EL (cell line): ENCODE measurements at places on chromosomes 1 and 21.

DNA sequence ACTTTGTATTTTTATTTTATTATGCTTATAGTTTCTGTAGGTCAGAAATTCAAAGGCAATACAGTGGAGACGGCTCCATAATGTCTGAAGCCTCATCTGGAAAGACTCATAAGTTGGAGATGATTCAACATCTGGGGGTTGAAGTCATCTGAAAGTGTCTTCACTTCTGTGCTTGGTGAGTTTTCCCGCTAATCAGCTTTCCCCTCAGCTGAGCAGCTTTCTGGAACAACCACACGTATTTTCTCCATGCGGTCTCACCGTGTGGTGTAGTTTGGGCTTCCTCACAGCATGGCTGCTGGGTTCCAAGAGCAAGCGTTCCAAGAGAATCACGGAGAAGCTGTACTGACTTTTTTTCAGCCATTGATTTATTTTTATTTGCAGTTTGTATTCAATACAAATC lies 7.6 kb upstream of the DDI2 start:
- DNase-seq: peak; percentile 9

DNA sequence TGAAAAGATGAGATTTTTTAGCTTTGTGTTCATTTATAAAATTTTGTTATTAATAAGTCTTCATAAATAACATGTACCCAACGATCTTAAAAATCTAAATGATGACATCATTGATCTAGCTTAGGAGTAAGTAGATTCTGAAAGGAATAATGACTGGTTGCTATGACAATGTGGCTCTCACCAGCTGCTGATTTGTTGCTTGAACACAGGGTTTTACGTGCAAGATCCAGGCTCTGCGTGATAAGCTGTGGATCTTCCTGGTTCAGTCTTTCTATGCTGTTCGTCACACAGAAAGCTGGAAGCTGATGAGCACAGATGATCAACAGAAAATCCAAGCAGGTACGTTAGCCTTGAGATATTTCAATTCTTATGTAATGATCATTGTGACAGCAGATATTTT lies 49.1 kb upstream of the C1orf146 start:
- no peak for DNase-seq

DNA sequence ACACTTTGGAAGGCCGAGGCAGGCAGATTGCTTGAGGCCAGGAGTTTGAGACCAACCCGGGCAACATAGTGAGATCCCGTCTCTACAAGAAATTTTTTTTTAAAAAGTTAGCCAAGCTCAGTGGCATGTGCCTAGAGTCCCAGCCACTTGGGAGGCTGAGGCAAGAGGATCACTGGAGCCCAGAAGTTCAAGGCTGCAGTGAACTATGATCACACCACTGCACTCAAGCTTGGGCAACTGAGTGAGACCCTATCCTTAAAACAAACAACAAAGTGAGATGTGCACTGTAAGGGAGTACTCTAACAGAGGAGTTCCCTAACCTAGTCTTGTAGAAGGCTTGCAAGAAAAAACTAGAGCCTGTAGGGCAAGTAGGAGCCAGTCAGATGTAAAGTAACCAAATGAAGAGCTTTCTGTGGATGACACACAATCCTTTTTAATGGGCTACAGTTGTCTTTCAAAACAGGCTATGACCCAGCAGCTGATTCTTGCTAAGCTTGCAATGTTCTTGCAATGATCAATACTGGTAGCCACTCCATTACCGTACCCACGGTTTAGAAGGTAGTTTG lies 38.0 kb upstream of the SRP9 start:
- DNase-seq: no peak

DNA sequence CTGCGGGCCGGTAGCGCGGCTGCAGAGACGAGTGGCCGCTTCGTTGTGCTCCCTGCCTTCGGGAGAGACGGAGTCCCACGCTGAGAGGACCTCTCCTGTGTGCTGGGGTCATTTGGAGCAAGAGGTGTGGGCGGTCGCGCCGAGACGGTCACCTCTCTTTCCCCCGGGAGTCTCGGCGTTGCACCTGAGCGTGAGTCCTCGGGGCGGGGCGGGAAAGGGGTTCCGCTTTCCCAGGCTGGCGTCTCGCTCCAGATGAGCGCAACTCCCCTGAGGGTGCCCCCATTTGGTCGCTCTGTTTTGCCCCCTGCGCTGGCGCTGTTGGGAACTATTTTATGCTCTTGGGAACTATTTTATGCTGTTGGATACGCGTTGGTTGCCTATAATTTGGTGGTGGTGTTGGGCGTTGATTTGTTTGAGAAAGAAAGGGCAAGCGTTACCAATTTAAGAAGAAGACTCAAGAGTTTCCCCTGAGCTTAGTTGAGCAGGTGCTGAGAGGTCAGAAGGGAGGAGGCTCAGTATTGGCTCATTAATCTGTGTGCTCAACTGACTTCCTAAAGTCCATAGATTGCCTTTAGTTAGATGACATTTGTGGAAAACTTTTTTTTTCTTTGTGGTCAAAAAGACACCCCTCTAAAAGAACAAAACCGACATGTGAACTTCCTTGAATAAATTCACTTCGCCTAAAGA lies 683 bp downstream of the LRRC8B start:
- no peak for DNase-seq

DNA sequence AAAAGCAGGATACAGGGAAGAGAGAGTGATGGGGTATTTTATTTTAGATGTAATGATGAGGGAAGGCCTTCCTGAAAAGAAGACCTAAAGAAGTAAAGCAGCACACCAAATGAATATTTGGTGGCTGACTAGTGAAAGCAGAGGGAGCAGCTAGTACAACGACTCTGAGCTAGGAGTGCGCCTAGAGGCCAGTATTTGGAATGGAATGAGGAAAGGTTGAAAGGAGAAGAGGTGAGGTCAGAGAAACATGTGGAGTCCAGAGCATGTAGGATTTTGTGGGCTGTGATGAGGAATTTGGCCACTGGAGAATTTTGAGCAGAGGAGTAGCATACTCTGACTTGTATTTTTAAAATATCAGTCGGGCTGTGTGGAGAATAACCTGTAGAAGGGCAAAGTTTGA lies 11.8 kb upstream of the RPL5 start:
- peak; percentile 67 for DNase-seq

DNA sequence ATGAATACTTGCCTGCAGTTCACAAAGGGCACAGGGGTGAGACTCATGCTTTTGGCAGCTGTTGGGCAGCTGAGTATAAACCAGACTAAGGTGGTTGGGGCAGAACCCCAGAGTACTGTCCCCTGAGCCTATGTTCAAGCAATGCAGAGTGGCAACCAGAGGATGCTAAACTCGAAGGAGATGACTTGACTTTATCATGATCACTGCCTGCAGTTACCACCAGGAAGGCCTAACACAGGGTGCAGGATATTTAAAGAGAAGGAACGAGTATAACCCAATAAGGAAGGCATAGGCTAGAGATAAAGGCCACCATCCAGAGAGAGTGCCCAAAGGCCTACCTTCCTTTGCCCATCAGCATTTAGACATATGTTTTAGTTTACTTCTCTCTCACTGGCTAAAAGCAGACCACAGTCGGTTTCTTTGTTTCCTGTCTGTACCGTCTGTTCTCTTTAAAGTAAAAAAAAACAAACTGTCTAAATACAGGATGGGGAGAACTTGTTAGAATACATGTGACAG lies 83.3 kb downstream of the MPZL1 start:
- DNase-seq: no peak

GRCh38 chr1:117576236-117576635 lies 29.6 kb upstream of the TENT5C start:
- DNase-seq: no peak

DNA sequence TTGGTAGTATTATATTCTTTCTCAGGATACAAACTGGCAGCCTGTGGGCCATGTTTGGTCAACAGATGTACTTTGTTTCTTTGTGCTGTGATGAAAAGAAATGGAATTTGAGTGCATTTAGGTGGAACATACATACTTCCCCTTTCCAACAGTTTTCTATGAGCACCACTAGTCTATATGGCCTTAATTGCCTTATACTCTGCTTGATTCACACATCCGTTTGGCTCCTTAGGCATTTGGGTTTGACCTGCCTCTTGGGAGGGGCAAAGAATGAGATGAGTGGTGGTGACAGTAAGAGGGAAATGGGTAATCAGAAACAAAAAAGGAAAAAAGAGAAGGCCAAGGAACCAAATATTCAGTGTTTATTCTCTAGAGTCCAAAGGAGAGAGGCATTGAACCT lies 17.0 kb downstream of the CFAP126 start:
- no peak for DNase-seq

DNA sequence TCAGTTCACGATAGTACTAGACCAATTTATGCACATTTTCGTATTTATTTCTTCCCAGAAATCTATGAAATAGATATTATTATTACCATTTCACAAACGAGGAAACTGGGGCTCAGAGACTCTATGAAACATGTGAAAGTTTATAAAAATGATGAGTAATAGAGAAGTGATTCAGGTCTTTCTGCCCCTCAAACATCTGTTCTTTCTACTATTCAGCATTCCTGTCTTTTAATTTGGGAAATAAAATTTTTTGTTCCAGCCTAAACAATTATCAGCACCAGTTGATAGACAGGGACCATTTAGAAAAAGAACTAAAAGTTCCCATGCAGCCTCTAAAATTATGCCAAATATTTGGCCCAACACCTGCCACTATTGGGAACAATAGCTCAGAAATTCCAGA lies 585.1 kb downstream of the PTPRC start:
- peak; percentile 12 for DNase-seq

- peak; percentile 87 for DNase-seq
Observed at GRCh38 chr1:39816415-39817090, 27.9 kb upstream of the BMP8B start.

DNA sequence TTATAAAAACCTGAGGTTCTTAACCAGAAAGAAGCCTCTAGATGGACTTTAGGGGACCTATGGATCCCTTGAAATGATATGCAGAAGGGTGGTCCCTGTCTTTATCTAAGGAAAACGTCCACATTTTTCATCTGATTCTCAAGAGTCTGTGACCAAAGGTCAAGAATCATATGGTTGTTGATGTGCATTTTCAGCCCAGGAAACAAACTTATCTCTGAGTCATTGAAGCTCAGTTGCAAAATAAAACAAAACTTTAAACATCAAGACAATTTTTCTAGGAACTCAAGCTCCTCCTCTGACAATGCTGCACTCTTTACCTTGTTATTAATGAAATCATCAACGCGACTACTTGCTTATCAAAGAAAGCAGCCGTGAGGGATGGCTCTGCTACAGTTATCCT lies 83.3 kb downstream of the TIAM1 start:
- no peak for DNase-seq

GRCh38 chr1:168766568-168766967 lies 37.6 kb upstream of the DPT start:
- no peak for DNase-seq

- no peak for DNase-seq
Observed at GRCh38 chr21:45280178-45280821, 7.4 kb downstream of the POFUT2 start.

DNA sequence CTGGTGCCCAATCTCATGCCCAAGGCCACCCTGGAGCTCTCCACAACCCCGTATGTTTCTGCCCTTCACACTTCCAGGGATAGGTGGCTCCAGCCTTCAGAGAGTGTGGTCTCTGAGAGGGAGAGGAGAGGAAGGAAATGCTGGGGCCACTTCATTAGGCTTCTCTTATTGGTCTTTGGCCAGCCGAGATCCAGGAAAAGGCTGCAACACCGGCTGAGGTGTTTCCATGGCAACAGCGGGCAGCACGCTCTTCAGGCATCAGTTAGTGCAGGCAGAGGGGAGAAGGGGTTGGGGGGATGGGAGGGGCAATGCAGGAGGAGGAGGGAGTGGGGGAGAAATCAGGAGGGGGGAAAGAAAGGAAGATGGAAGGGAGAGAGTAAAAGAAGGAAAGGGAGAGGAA lies 275.1 kb upstream of the GJB5 start:
- no peak for DNase-seq

- DNase-seq: peak; percentile 32
Observed at GRCh38 chr21:42818328-42818749, 61.0 kb downstream of the WDR4 start.

DNA sequence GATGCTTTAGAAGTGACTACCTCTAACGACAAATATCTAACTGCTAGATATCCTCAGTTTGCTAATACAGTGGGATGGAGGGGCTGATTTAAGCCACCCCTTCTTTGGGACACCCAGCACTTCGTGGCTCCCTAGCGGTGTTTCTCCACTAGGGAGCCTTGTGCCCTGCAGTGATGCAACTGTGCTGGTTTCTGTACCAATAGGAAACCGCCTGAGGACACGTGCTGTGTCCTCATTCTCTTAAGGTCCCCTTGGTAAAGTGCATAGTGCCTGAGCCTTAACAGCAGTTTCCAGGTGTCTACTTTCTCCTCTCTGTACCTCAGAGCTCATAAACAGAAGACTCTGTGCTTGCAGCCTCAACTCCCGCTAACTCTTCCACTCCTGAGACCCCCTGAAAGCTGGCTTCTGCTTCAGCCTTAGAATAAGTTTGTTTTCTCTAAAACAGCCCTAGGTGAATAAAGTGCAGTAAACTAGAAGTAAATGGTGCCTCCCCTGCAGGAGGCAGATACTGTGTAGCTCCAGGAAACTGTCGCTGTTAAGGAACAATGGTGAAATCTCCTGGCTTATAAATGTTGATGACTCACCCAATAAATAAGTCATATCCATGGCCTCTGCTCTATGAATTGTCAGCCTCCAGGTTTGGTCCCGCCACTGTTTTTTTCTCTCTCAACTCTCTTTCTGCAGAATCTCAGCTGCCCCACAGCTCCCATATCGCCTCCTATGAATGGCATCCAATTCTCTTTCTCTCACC lies 130.4 kb downstream of the AK5 start:
- peak; percentile 75 for DNase-seq

GRCh38 chr1:50135716-50136115 lies 27.0 kb downstream of the ELAVL4 start:
- DNase-seq: no peak

DNA sequence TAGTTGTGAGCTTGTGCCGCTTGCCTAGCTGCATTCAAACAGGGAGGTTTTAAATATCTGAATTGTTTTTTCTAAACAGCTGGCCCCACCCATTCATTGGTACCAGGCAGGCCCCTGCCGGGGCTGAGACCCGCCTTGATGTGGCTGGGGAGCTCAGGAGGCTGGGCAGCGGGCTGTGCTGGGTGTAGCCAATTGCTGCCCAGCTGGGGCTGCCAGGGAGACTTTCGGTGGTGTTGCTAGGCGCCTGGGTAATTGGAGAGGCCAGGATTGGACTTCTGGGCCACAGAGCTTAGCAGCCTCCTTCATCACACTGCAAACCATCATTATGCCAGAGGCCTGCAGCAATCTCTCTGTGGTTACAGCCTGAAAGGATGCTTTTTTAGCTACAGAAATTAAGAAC lies 12.2 kb downstream of the RHBDL2 start:
- DNase-seq: no peak

DNA sequence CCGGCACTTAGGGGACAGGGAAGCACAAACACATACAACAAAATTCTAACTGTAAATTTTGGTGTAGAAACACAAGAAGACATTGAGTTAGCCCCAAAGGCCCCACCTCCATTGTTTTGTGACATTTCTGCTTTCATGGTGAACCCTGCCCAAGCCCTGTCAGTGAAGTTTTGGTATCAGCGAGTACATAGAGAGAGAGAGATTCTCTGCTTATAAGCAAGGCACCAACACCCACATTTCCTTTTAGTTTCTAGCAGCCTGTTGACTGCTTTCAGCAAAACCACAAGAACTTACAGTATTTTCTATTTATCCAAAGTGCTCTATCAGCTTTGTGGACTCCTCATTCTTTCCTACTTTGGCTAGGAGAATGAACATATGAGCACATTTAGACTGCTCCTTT lies 24.0 kb downstream of the ZNF124 start:
- no peak for DNase-seq
